CD4-positive, alpha-beta T cell treated with Interleukin-15 for 1 hour (primary cell): ENCODE measurements at places on chromosomes 12 and 14.

DNA sequence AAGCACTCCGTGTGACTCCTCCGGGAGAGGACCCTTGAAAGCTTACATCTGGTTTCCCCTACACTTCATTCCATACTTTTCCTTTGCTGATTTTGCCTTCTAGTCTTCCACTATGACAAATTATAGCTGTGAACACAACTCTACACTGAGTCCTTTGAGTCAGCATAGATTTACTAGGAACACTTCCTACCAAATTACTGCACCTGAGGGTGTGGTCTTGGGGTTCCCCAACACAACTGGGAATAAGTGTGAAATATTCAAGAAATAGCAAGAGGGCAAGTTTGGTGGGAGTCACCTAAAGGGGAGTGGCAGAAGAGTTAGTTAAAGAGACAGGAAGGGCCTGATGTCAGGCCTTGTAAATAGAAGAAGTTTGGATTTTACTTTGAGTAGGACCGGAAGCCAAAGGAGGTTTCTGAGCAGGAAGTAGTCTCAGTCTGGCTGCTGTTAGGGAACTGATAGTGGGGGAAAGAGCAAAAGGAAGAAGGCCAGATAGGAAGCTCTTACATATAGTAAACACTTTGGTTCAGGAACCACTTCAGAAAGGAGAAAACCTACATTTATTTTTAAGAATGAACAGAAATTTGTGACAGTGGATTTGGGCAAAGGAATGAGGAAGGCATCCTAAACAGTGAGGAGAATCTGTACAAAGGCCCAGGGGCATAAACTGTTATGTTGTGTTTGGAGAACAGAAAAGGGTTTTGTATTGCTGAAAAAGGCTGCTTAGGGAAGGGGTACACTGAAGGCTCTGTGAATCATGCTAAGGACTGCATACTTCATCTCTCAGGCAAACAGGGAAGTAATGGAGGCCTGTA is 14.2 kb downstream of the SEL1L start:
- DNase-seq: peak; percentile 18

DNA sequence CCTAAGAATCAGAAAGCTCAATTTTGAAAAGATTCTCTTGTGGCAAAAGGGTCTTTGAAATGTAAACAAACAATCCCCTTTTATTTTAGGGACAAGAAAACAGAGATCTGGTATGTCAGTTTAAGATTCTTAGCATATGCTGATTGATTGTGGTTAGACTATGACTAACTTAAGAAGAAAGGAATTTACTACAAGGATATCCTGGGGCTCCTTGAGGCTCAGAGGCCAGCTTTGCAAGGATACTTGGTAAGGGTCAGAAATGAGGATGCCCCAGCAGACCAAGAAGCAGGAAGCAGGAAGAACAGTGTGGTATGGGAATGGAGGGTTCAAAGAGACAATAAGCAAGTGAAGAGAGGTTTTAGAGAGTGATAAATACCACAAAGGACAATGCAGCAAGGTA is 474.6 kb downstream of the ETNK1 start:
- DNase-seq: no peak

- DNase-seq: no peak
Observed at GRCh38 chr14:74627076-74627475, 15.0 kb upstream of the LTBP2 start.

- DNase-seq: no peak
Observed at GRCh38 chr14:63543826-63544406, 739 bp upstream of the PPP2R5E start.

DNA sequence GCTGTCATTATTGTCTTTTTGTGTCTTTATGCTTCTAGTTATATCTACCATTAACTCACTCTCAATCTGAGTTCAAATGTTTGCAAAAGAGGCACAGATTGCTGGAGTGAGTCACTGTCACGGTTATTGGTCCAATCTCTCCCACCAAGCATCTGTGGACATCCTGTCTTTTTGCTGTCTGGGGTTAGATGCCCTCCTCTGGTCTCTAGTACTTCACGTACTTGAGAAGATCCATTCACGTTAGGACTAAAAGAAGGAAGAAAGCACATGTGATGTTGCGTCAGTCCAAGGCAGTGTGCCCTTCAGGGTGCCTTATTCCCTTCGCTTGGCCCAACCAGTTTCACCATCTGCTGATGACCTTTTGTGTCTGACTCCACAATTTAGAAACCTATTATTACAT is 72.3 kb upstream of the STXBP6 start:
- no peak for DNase-seq

DNA sequence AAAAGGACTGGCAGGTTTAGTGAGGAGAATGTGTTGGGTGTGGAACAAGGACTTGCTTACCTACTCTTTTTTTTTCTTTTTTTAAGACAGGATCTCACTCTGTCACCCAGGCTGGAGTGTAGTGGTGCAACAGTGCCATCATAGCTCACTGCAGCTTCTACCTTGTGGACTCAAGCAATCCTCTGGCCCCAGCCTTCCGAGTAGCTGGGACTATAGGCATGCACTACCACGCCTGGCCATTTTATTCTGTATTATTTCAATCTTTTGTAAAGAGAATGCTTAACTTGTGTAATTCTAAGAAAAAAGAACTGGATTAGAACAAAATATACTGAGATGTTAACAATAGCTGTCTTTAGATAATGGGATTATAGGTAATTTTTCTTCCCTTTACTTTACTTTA is 1.9 kb upstream of the VRTN start:
- no peak for DNase-seq

- peak; percentile 78 for DNase-seq
Observed at GRCh38 chr12:128829861-128830504, 6.2 kb upstream of the SLC15A4 start.

- peak; percentile 50 for DNase-seq
Observed at GRCh38 chr14:105315211-105315721, 718 bp downstream of the PACS2 start.

GRCh38 chr12:94769776-94770759 is 119.7 kb upstream of the TMCC3 start:
- DNase-seq: no peak
